Omental fat pad (tissue), 4 donors: ENCODE measurements at places on chromosomes 5 and 9. TPM values are rescaled to one million over a fixed set of nuclear protein-coding genes. Genes with fewer than 3 reads are reported as not detected.

Gene STK10
- total RNA-seq = 26.4 TPM

Gene ARSI
- total RNA-seq = 1.6 TPM

Gene OR1Q1
- total RNA-seq = not detected

Gene MORN5
- total RNA-seq = not detected

Gene SLIT3
- total RNA-seq = 54.8 TPM

Gene PARP8
- total RNA-seq = 38.1 TPM

Gene PCDHB15
- 2.3 TPM for total RNA-seq

Gene DRD1
- total RNA-seq = 0.96 TPM

Gene CENPH
- 2.3 TPM for total RNA-seq

Gene IER5L
- total RNA-seq = 9.0 TPM

Gene NPR3
- 4.6 TPM for total RNA-seq

Gene ROR2
- total RNA-seq = 21.1 TPM

Gene LAMC3
- 0.79 TPM for total RNA-seq

Gene CDH12
- not detected for total RNA-seq

Gene ST8SIA4
- 11.0 TPM for total RNA-seq

Gene PRELID2
- total RNA-seq = 11.0 TPM

Gene PCDHB13
- total RNA-seq = 7.7 TPM

Gene GRXCR2
- not detected for total RNA-seq

Gene NSMF
- total RNA-seq = 29.6 TPM

Gene TMOD1
- total RNA-seq = 18.4 TPM

Gene SLC46A2
- not detected for total RNA-seq

Gene IFNA21
- total RNA-seq = not detected

Gene SLC6A7
- not detected for total RNA-seq

Gene FBP2
- not detected for total RNA-seq

Gene SHOC1
- total RNA-seq = not detected

Gene C9orf50
- not detected for total RNA-seq

Gene LHX2
- not detected for total RNA-seq

Gene ARL14EPL
- not detected for total RNA-seq

Gene COL5A1
- 25.1 TPM for total RNA-seq

Gene BAG1
- total RNA-seq = 73.6 TPM
